ENCODE measurements at places on chromosomes 12 and 14.

- no peak for DNase-seq
Measured at GRCh38 chr12:88763536-88764100, 183.3 kb upstream of the KITLG start.

DNA sequence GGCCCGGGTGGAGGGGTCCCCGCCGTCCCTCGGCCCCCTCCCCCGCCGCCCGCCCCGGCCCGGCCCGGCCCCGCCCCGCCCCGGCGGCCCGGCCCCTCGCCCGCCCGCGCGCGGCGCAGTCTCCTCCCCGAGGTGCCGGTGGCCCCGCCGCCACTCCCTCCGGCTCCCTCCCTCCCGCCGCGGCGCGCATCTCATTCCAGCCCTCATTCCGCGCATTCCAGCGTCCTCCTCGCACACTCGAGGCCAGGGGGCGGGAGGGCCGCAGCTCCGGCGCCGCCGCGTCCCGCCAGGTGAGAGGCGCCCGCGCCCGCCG lies at the start of gene TEAD4:
TEAD4 (plus strand) TSS at position 206 of the 313 bp plus-strand sequence.
- DNase-seq: no peak

- no peak for DNase-seq
Measured at GRCh38 chr14:92653162-92653651, 95.2 kb downstream of the LGMN start.

GRCh38 chr12:112855375-112855774 lies 51.4 kb upstream of the OAS1 start:
- no peak for DNase-seq

- no peak for DNase-seq
Measured at GRCh38 chr12:26769611-26770010, 63.4 kb downstream of the ITPR2 start.

GRCh38 chr14:103520657-103521437 lies 1.8 kb downstream of the CKB start:
- DNase-seq: no peak

DNA sequence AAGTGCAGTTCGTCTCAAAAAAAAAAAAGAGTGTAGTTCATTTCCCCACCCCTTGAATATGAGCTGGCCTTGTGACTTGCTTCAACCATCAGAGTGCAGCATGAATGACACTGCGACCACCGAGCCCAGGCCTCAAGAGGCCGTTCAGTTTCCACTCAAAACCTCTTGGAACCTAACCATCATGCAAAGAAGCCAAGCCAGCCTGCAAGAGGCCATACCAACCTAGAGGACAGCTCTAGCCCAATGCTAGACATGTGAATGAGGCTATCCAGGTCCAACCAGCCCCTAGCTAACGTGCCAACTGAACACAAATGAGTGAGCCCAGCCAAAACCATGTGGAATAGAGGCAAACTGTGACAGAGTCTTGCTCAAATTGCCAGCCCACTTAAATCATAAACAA lies 29.7 kb downstream of the R3HDM2 start:
- DNase-seq: no peak

DNA sequence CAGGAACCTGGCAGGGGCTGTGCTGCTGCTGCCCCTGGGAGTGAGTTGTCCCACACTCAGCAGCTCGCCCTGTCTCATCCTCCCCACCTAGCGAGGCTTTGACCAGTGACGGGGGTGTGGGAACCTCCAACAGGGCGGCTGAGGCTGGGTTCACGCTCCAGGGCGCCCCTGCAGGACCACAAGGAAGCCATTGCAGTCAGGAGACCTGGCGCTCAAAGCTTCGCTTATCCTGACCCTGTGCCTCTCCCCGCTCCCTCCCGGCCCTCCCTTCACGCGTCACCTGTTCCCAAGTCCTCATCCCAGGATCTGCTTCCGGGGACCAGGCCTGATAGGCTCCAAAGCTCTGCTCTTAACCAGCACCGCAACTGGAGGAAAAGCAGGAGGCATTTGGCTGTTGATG lies 272.0 kb upstream of the SFSWAP start:
- no peak for DNase-seq
